Karpas-422 (cell line): ENCODE measurements at places on chromosomes 11 and 22. TPM values are rescaled to one million over a fixed set of nuclear protein-coding genes. Genes with fewer than 3 reads are reported as not detected.

DGCR6 gene
- total RNA-seq = 2.1 and 6.7 TPM in 2 replicates

TPBGL gene
- total RNA-seq = not detected in 2 replicates

CABP4 gene
- total RNA-seq = 0.29 TPM in 1 of 2 replicates, not detected in the other

TTC36 gene
- total RNA-seq = not detected in 2 replicates

KCNJ4 gene
- not detected in 2 replicates for total RNA-seq

PNPLA3 gene
- not detected in 2 replicates for total RNA-seq

DLG2 gene
- 2.7 and 6.9 TPM in 2 replicates for total RNA-seq

ACR gene
- not detected in 2 replicates for total RNA-seq

CNTF gene
- total RNA-seq = 0.76 and 4.1 TPM in 2 replicates

P2RX3 gene
- total RNA-seq = not detected in 2 replicates

SLC17A6 gene
- total RNA-seq = not detected in 2 replicates

OVOL1 gene
- not detected in 2 replicates for total RNA-seq

TRIM29 gene
- total RNA-seq = not detected in 2 replicates

BAIAP2L2 gene
- total RNA-seq = 0.22 and 0.43 TPM in 2 replicates

PRODH gene
- total RNA-seq = not detected in 2 replicates

MFRP gene
- not detected in 2 replicates for total RNA-seq

NXPE1 gene
- total RNA-seq = not detected in 2 replicates

DDTL gene
- 5.2 and 6.0 TPM in 2 replicates for total RNA-seq

RHOG gene
- total RNA-seq = 54.6 and 68.5 TPM in 2 replicates
